Retinal pigment epithelial cell (primary cell): ENCODE measurements at places on chromosomes 4 and X.

GRCh38 chrX:13428053-13428786 lies 108.4 kb upstream of the ATXN3L start:
- no peak for DNase-seq

- no peak for DNase-seq
These were observed 11.3 kb downstream of the RASSF6 start for GRCh38 chr4:73608689-73609594.

DNA sequence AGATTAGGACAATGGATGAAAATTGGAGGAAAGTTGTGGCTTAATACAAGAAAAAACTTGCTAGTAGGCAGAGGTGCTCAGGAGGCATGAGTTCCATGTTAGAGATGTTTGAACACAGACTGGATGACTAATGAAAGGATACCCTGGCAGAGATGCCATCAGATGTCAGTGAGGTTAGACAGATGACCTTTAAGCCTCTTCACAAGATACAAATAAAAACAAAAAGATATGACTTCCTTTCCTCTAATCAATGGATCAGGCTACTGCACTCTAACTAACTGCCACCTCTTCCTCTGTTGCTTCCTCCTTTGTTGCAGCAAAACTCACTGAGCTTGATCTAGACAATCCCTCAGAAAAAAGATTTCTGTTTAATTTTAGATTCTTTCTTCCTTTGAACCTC lies 14.7 kb downstream of the STAP1 start:
- DNase-seq: no peak

- DNase-seq: no peak
These were observed 47.3 kb downstream of the SLAIN2 start for GRCh38 chr4:48388525-48389154.

GRCh38 chr4:25112995-25113380 lies 47.3 kb downstream of the SEPSECS start:
- no peak for DNase-seq

- DNase-seq: no peak
These were observed 717 bp downstream of the EDA start for GRCh38 chrX:69616457-69617203.

DNA sequence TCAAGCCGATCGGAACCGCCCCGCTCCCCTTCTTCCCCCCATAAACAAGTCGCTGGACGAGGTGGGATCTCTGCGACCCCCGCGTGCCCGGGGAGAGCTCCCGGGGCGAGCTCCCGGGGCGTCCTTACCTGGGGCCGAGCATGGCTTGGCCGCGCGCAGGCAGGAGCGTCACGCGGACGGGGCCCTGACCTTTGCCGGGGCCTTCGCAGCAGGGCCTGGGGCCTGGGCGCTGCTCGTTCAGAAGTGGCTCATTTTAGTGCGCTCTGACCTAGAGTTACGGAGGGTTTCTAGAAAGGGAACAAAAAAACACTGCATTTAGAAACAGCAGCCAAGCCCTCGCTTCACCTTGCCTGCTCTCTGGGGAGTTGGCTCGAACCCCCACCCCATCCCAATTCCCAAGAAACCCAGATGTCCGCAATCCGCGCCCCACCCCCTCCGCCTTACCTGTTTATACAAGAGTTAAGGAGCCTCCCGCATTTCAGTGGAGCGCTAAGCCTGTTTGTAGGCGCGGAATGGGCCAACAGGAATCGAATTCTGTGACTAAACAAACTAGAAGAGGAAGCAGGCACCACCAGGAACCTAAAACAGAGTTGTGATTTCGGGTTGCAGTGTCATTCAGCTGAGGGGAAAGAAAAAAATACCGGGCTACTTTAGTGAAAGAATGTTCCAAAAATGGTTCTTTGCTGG lies 814 bp upstream of the RBM47 start:
- DNase-seq: peak; percentile 36

DNA sequence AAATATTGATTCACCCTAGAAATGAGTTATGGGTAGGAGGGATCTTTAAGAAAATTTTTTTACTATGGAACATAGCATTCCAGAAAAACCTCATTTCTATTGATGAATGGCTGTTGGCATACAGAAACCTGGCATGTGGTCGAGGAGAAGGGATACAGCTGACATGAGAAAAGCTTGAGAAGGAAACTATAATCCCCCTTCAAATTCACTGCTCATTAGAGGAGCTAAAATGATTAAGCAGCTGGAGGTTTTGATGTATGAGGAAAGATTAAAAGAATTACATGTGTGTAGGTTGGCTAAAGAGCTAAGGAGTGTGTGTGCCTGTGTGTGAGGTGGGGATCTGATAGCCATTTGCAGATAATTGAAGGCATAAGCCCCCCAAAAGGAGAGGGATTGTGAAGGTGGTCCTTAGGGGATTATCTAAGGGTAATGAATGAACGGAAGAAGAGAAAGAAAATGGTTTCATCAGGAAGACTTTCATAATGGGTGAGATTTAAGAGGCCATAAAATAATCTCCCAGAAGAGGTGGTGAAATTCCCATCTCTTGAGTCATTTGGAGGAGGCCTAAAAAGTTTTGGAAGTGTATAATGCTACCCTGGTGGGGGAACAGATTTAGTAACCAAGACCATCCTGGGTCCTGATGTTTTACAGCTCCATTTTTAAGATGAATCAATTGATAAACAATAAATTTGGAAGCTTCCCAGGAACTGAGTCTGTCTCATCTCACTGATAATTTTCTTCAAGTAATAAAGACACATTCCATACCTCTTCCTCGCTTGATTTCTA lies 272.0 kb upstream of the HAND2 start:
- peak; percentile 72 for DNase-seq

GRCh38 chr4:3419836-3420605 lies 21.7 kb upstream of the HGFAC start:
- no peak for DNase-seq

GRCh38 chrX:141375011-141375760 lies 132.9 kb upstream of the SPANXC start:
- peak; percentile 18 for DNase-seq

GRCh38 chr4:101649790-101650515 lies 140.6 kb upstream of the BANK1 start:
- no peak for DNase-seq

- no peak for DNase-seq
These were observed 999 bp upstream of the KLHL15 start for GRCh38 chrX:24027985-24028384.

DNA sequence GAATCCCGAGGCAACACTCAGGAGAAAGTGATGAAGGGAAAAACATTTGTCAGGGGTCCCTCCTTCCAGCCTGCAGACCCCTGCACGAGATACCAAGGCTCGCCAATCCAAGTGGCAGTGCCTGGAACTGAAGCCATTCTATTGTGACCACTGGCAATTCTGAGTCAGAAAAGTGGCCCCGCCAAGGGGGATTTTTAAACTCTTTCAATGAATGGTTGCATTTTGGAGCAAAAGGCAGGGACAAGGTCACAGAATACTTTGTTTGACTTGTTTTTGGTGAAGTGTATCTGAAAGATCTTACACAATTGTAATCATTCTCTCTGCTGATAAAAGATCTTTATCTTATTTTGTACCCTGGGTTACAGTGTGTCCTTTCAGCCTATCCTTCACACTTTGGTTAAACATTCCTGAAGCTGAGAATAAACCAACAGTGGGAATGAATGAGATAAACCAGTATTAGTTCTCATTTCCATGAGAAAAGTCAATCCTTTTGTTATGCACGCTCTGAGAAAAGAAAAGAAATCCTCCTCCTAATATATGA lies 115.9 kb upstream of the PDLIM3 start:
- no peak for DNase-seq

DNA sequence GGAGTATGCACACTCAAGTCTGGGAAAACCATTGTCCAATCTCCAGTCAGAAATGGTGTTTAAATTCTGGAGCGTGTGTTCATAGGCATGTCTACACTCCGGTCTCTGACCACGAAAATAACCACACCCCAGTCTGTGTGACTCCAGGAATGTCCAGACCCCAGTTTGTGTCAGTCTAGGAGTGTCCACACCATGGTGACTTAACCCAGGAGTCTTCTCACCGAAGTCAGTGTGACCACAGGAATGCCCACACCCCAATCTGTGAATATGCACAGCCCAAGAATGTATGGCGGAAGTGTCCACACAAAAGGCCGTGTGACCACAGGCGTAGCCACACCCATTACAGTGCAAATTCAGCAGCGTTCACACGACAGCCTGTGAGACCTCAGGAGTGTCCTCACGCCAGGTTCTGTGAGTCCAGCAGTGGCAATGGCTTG lies 11.4 kb downstream of the FTSJ1 start:
- DNase-seq: peak; percentile 82

DNA sequence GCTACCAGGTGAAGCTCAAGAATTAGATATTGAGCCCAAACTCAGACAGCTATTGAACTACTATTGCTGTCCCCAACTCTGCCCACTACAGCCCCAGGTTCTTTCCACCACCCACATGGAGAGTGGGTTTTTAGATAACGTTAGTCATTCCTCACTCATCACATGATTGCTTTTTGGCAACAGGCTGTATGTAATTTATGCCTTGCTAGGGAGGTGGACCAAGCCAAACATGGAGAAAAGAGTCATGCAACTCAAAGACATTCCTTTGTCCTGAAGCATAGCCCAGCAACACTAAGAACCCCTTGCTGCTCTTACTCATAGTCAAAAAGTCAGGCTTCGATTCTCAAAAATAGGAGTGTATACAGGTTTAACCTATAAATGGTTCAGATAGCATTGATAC lies 275.9 kb upstream of the VCX3A start:
- DNase-seq: no peak

DNA sequence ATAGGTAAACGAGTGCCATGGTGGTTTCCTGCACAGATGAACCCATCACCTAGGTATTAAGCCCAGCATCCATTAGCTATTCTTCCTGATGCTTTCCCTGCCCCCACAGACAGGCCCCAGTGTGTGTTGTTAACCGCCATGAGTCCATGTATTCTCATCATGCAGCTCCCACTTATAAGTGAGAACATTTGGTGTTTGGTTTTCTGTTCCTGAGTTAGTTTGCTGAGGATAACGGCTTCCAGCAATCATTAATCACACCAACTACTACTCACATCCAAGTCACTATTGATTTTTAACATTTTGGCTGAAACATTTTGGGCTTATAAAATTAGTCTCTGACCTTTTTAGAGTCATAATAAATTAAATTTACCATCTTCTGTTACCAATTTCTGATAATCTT lies 205.3 kb downstream of the SPOCK3 start:
- no peak for DNase-seq

DNA sequence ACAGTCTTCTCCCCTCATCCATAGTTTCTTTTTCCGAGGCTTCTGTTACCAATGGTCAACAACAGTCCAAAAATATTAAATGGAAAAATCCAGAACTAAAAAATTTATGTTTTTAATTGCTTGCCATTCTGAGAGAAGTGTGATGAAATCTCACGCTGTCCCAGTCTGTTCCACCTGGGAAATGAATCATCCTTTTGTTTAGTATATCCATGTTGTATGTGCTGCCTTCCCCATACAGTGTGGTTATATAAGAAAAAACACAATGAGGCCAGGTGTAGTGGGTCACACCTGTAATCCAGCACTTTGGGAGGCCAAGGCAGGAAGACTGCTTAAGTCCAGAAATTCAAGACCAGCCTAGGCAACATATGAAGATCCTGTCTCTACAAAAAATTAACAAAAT lies 161.6 kb downstream of the CHIC2 start:
- no peak for DNase-seq

DNA sequence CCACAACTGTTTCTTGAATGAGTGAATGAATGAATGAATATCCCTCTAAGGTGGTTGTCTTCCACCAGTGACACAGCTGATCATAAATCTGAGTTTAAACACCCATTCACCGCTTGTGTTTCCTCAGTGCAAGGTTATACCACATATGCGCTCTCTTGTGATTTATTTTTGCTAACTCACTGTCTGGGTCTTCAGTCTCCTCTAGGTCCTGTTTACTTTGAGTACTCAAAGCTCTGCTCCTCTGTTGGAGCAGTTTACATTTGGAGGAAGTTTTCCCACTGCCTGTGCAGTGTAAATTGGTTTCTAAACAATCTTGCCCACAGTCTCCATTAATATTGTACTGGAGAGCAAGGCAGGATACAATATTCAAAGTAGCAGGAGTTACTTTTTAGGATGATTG lies 212.6 kb upstream of the JADE1 start:
- no peak for DNase-seq

GRCh38 chr4:147157860-147158701 lies 212.4 kb upstream of the TTC29 start:
- DNase-seq: peak; percentile 60
